CD4-positive, alpha-beta T cell (primary cell): ENCODE measurements at places on chromosomes 1 and 21. TPM values are rescaled to one million over a fixed set of nuclear protein-coding genes. Genes with fewer than 3 reads are reported as not detected.

- no peak overlapping the region for H3K4me3 ChIP-seq
- H3K27me3 ChIP-seq = peaks cover 14% of the 10 kb centered on the region
- no peaks in the 10 kb centered on the region for H3K4me1 ChIP-seq
- H3K27ac ChIP-seq = no peak overlapping the region
- DNase-seq = no peak
- no peaks in the 10 kb centered on the region for H3K36me3 ChIP-seq
These were observed 58.4 kb downstream of the OVGP1 start for GRCh38 chr1:111369177-111369576.

The CFHR5 gene
- total RNA-seq = not detected

- no peak overlapping the region for H3K4me3 ChIP-seq
- peaks cover 3% of the 10 kb centered on the region for H3K27me3 ChIP-seq
- no peak overlapping the region for H3K27ac ChIP-seq
- H3K36me3 ChIP-seq = no peaks in the 10 kb centered on the region
- H3K4me1 ChIP-seq = no peaks in the 10 kb centered on the region
These were observed 5.6 kb upstream of the LACTBL1 start for GRCh38 chr1:22978299-22978698.

- H3K4me3 ChIP-seq = no peak overlapping the region
- H3K27me3 ChIP-seq = no peaks in the 10 kb centered on the region
- no peak for DNase-seq
- no peak overlapping the region for H3K27ac ChIP-seq
- peaks cover 5% of the 10 kb centered on the region for H3K4me1 ChIP-seq
These were observed 51.3 kb downstream of the GPR161 start for GRCh38 chr1:168085401-168085872.

The PRAMEF1 gene
- total RNA-seq = not detected
